ENCODE measurements at places on chromosomes 16 and 17.

- no peak for DNase-seq
These were observed 351.2 kb upstream of the ERCC4 start for GRCh38 chr16:13568803-13569202.

- no peak for DNase-seq
These were observed 100.3 kb downstream of the C16orf95 start for GRCh38 chr16:87216841-87217275.

DNA sequence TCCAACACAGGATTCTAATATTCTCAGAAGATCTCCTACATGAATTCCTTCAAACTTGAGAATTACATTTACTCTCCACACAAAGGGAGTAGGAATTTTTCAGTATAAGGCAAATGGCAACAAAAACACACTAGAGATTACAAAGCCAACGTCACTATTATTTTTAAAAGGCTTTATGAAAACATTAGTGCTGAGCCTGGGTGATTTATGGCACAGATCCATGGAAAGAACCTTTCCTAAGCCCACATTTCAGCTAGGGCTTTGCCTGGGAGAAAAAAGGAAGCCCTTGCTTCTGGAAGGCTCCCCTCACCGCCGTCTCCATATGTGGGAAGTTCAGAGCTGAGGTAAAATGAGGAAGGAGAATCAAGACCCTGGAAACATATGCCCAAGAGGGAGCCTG is 499.4 kb upstream of the HSBP1 start:
- no peak for DNase-seq

GRCh38 chr16:8751481-8752311 is 45.7 kb downstream of the TMEM186 start:
- no peak for DNase-seq

DNA sequence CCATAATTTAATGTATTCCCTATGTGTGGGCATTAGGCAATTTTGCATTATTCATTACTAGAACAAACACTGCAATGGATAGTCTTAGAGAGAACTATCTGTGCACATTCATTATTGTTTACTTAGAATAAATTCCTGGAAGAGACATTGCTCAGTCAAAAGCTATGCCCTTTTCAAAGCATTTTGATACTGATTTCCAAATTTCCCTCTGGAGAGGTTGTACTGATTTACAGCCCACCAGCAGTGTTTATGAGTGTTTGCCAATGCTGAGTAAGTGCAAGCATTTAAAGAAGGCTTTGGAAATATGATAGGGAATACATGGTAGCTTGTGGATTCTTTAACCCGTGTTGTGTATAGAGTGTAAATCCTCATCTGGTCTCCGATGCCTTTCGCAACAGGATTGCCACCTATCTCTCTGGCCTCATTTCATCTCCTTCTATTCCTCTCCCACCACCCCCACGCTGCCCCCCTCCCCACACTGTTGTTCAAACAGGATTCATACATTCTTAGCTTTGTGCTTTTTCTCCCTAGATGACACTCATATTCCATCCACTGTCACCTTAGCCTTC is 33.4 kb upstream of the MMD start:
- peak; percentile 28 for DNase-seq

GRCh38 chr16:1909561-1910231 is 8.5 kb downstream of the HS3ST6 start:
- DNase-seq = no peak

GRCh38 chr17:82215095-82215971 is 2.7 kb upstream of the CCDC57 start:
- DNase-seq = no peak

DNA sequence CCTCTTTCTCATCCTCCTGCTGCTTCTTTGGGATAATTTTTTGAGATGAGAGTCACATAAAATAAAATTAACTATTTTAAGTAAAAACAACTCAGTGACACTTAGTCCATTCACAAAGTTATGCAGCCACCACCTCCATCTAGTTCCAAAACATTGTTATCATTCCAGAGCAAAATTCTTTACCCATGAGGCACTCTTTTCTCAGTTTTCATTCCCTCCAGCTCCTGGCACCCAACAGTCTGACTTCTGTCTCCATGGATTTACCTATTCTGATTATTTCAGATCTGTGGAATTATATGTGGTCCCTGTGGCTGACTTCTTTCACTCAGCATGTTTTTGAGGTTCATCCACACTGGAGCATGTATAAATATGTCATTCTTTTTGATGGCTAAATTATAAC is 239.9 kb upstream of the DYNLRB2 start:
- DNase-seq = no peak

DNA sequence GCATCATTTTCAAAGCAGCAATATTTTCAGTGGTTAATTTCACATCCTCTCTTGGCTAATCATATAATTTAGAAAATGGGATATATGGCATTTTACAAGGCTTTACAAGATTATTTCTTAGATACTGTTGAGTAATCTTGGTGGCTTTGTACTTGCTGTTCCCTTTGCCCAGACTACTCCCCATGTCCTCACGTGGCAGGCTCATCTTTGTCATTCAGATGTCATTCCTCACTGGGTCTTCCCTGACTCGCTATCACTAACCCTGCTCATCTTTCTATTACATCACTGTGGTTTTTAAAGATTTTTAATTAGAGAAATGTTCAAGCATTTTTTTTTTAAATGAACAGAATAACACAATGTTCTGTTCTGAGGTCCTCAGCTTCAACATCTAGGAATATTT is 240.0 kb upstream of the IRX5 start:
- DNase-seq = no peak

DNA sequence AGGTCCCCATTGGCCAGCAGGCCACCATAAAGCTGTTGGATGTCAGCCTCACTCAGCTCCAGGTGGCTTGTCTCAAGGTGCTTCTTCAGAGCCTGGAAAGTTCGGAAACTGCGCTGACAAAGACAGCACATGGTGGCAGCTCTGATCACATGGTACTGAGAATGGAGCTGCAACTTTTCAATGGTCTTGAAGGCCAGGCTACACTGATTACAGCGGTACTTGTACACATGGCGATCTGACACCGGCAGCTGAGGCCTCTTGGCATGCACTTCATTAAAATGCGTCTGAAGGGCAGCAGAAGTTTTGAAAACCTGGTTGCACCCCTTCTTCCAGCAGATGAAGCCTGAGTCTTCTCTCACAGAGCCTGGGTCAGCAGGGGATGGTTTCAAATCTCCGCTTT is 249.7 kb downstream of the ZFHX3 start:
- no peak for DNase-seq

- peak; percentile 47 for DNase-seq
These were observed 583 bp upstream of the ZNF747 start for GRCh38 chr16:30535106-30535776.

Measured in Panc1 (cell line).